ENCODE measurements at places on chromosomes 4 and X.

DNA sequence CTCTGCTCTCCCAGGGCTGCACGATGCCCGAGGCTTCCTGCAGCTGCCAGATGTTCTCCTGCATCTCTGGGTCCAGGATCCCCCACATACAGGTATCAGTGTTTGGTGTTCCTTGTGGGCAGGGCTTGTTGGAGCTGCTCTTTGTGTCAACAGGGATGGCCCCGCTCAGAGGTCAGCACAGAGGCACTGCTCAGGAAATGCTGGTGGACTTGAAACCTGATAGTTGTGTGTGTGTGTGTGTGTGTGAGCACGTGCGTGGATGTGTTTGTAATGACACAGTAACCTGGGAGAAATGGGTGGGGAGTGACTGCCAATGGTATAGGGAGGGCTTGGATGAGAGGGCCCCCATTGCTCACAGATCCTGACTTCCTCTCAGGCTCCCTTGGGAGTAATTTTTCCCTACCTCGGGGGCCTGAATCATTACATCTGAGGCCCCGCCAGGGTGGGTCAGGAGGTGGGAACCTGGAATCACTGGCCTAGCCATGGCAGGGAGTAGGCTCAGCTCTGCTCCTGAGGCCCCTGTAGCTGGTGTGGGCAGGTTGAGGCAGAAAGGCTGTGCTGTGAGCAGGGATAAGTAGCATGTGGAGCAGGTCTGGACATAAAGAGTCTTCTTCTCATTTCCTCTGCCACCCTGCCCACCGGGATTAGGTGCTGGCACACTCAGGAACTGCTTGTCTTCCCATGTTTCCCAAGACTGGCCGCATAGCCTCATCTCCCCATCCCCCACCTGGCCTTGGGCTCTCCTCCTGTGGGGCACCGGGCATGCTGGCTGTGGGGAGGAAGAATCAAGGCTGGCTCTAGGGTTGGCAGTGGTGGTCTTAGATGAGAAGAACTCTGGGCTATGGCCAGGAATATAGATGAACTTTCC is 2.5 kb upstream of the EFNB1 start:
- no peak for DNase-seq

GRCh38 chrX:109472939-109473735 is 8.7 kb downstream of the GUCY2F start:
- DNase-seq: peak; percentile 12

- no peak for DNase-seq
Measured at GRCh38 chrX:4240541-4241194, 527.2 kb upstream of the PRKX start.

DNA sequence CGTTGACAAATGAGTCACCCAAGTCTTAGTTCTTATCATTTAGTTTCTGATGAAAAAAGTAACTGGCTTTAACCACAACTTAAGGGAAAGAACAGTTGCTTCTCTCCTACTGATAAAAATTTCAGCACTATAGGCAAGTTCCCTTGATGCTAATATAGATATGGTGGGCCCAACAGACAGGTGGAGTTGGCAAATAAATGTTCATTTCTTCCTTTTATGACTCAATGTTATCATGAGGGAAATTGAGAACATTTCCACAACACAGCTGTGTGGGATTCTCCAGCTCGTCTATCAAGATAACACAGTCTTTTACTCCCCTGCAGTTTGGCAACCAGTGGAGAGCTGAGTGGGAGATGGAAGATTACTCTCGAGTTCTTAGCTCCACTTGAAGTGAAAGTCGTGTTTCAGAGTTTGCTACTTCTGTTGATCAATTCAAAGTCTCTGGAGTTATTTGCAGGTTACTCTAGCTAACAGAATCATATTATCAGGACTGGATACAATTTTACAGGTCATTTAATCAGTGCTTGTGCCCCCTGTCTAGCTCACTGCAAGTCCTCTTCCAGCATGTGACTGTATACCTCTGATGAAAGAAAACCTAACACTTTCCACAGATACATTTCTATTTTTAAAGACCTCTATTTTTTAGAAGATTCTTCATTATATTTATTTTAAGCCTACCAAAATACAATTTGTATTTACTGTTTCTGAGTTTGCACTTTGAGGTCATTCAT is 270.6 kb upstream of the GK2 start:
- no peak for DNase-seq

DNA sequence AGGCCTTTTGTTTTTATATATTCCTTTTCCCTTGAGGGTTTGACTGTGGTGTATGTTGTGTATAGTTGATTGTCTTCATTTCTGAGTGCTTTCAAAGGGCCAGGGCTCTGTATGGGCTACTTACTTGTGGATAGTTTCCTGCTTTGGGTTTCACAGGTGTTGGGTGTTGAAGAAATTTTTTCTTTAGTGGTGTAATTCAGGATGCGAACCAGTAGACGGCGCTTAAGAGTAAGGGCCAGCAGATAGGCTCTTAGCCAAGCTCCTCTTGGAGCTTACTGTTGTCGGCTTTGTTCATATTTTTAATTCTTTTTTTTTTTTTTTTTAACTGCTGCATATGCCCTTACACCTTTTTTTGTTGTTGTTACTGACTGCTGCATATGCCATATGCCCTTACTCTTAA is 276.3 kb upstream of the GALNT7 start:
- DNase-seq: peak; percentile 13

- no peak for DNase-seq
Measured at GRCh38 chr4:53786632-53787031, 195.3 kb upstream of the LNX1 start.

- no peak for DNase-seq
Measured at GRCh38 chrX:151596282-151596681, 32.8 kb downstream of the PASD1 start.

DNA sequence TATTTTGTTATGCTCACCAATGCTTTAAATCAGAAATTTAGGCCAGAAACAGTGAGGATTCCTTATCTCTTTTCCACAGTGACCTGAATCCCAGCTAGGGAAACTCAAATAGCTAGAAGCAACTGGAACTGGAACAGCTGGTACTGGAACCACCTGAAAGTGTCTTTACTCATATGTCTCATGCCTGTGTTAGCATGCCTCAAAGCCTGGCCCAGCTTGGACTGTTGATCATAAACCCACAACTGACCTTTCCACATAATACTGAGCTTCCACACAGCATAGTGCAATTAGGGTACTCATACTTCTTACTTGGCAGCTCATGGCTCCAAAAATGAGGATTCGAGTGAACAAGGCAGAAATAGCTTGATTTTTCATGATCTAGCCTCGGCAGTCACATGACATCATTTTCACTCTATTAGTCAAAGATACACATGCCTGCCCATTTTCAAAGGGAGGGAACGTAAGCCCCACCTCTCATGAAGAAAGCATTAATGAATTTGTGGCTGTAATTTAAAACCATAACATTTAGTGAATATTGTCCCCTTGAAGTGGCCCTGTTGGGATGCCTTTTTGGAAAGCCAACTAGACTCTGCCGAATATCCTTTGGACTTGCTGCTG is 80.8 kb upstream of the ACSL1 start:
- no peak for DNase-seq

GRCh38 chr4:119113033-119113655 is 22.5 kb upstream of the MYOZ2 start:
- peak; percentile 78 for DNase-seq

DNA sequence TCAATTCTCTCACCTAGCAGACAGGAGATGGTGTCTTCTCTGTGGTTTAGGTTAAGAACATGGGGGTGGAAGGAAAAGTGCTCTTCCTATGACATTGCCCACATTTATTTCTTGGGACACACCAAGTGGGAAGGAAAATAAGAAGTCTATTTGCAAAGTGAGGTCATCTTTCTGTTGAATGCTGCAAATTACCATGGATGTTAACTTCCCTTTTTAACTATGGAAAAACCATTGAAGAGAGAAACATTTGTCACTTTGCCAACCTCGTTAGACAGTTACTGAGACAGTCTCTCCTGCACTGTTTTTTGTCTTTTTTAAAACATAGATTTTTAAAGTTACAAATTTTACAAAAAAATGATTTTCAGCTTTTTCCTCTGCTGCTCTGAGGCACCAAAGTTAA is 72.8 kb upstream of the BEND4 start:
- DNase-seq: no peak

- no peak for DNase-seq
Measured at GRCh38 chr4:53686521-53686920, 95.2 kb upstream of the LNX1 start.

DNA sequence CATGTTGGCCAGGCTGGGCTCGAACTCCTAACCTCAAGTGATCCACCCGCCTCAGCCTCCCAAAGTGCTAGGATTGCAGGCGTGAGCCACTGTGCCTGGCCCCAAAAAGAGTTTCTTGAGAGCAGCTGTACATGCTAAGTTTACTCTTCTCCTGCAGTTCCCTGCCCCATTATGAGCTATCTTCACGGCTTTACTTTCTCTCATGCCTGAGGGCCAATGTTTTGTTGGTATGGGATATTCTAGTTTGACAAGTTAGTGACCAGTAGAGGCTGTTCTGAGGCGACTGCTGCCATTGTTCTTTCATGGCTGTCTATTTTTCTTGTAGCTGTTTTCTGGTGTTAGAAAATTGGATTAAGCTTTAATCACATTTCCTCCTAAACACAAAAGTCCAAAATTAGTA is 78.0 kb upstream of the STX18 start:
- no peak for DNase-seq

- DNase-seq: peak; percentile 59
Measured at GRCh38 chr4:185134307-185134869, 8.7 kb upstream of the SLC25A4 start.

GRCh38 chrX:120459309-120459708 is 9.8 kb downstream of the LAMP2 start:
- no peak for DNase-seq

- peak; percentile 15 for DNase-seq
Measured at GRCh38 chrX:102345916-102346315, 93.9 kb downstream of the NXF2B start.

- DNase-seq: no peak
Measured at GRCh38 chr4:183627979-183628588, 30.9 kb downstream of the RWDD4 start.

- DNase-seq: no peak
Measured at GRCh38 chrX:136856551-136856950, 24.0 kb downstream of the RBMX start.

DNA sequence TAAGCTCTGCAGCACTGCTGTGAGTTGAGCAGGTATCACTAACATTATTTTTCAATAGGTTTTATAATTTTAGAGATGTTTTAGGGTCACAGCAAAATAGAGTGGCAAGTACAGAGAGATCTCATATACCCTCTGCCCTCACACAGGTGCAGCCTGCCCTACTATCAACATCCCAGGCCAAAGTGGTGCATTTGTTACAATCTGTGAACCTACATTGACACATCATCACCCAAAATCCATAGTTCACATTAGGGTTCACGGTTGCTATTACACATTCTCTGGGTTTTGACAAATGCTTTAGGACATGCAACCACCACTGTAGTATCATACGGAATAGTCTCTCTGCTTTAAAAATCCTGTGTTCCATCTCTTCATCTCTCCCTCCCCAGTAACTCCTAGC is 173.1 kb downstream of the DHX15 start:
- no peak for DNase-seq

DNA sequence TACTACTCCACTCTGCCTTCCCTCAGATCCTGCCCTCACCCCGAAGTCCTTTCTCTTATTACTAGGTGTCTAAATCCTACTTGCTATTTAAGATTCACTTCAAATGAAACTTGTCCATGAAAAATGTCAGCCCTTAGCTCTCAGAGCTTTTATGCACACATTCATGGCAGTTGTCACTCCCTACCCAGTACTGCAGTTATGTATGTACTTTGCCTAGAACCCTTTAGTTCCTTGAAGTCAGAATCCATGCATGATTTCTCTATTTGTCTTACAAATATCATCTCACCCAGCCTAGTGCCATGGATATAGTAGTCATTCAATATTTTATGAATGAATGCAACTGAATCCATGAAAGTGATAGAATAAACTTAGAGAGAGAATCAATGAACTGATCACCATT is 3.3 kb upstream of the EPGN start:
- no peak for DNase-seq

- no peak for DNase-seq
Measured at GRCh38 chr4:150768497-150768896, 186.5 kb downstream of the MAB21L2 start.

DNA sequence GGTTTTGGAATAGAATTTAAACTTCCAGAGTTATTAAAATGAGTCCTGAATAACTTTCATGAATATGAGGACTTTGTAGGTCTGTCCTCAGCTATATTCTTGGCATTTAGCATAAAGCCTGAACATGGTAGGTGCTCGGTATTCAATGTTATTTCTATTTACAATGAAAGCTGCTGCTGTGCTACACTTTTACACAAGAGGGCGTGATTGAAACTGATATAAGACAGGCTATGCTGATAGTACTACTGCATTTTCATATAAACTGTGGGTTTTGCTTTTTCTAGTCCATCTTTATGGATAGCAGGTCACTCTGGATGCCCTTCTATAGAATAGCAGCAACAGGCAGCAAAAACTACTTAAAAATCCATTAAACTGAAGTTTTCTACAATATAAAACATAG is 12.3 kb upstream of the GNPDA2 start:
- DNase-seq: no peak

- DNase-seq: no peak
Measured at GRCh38 chr4:139076016-139076744, 60.6 kb downstream of the NOCT start.

DNA sequence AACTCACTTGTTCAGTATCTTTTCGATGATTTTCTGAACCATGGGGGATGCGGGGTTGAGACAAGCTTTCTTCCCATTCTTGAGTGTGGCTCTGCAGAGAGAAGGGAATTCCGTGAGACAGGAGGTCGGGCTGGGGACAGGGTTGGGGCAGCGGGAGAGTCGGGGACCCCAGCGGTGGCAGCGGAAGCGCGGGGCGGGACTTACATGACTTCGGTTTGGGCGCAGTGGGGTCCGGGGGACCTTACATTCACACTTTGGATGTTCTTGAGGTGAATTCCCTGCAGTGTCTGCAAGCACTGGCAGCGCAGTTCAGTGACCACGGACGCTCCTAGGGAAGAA is 434 bp downstream of the CXCL3 start:
- DNase-seq: no peak

DNA sequence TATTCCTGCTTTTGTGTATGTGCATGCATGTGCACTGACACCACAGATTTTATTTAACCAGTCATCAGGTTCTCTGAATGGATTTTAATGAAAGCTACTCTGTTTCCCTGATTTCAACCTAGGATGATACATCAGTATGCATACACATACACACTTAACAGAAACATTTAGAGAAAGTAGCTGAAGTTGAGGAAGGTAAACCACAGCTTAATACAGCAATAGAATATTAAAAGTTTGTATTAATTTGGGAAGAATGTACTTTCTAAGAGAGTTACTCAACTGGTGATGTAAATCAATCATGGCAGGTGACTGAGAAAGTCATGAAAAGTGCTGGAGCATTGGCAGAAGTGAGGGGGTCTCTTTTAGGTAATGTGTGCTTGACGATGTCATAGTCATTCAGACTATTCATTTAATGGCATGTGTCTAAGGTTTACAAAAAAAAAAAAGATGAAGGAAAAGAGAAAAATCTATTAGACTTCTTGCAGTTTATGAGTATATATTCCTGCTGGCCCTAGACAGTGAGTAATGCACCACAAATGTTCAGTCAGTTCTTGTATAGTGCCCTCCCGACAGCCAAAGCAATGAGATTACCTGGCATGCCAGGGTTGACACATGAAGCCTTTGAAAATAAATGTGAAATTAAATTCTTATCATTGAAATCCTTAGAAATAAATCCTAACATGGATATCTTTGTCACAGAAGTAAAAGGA is 187.6 kb downstream of the RAPGEF2 start:
- DNase-seq: no peak
